ENCODE measurements at places on chromosomes 7 and 10.
A peak's percentile ranks its signal among the peaks of the same experiment; 100 is the strongest.

- DNase-seq: no peak
Observed at GRCh38 chr10:119084896-119085295, 4.3 kb upstream of the EIF3A start.

DNA sequence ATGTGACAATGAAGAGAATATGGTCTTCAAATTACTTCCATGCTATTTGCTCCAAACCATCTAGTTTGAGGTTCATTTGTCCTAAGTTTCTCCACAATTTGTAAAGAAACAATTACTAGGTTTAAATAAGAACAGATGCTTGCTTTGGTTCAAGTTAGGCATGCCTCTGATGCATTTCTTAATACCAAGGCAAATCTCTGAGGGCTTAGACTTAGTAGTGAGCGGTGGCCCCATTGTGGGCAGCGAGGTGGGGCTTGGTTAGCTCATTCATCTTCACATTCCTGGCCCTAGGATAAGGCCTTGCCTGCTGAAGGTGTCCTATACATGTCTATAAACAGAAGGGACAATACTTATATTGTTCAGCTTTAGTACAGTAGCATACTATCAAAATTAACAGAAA lies 52.4 kb upstream of the RHEB start:
- no peak for DNase-seq

- no peak for DNase-seq
Observed at GRCh38 chr7:155660758-155661093, 16.3 kb downstream of the RBM33 start.

GRCh38 chr10:17548770-17549169 lies 68.4 kb downstream of the HACD1 start:
- no peak for DNase-seq

DNA sequence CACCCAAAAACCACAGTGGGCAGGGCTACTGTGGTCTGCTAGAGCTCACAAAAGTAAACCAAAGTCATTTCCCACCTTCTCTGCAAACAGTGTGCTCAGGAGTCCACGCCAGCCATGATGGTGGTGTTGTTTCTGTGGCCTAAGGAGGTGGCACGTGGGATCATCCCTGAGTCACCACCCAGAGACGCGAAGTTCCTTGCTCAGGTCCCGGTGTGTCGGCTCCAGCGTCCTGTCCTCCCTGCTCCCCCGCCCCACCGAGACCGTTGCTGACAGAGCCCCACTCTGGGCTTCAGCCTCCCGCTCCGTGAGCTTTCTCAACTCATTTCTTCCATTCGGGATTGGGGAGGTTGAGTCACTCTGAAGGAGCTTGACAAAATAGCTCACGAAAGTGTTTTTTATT lies 118.7 kb downstream of the NPTX2 start:
- no peak for DNase-seq

DNA sequence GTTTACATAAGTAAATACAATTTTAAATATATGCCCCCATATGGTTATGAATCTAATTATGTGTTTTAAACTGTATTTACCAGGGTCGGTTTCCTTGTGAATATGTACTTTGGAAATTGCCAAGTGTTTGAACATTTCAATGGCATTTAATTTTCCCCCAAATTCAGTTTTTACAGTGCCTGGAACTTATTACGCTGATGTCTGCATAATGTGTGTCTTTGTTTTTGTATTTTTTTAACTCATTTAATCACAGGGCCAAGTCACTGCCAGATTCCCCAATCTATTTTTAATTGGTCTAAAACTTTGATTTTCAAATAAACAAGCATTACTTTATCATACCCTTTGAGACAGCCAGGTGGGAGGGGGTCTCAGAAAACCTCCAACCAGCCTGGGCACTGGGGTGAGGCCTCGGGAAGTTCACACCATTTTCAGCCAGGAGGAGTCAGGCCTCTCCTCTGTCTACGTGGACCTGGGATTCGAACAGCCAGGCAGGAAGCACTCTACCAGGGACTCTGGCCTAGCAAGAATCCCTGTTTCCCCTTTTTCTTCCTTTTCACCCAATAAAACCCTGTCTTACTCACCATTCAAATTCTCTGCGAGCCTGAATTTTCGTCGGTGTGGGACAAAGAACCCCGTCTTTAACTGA lies 151.5 kb upstream of the COL1A2 start:
- no peak for DNase-seq

DNA sequence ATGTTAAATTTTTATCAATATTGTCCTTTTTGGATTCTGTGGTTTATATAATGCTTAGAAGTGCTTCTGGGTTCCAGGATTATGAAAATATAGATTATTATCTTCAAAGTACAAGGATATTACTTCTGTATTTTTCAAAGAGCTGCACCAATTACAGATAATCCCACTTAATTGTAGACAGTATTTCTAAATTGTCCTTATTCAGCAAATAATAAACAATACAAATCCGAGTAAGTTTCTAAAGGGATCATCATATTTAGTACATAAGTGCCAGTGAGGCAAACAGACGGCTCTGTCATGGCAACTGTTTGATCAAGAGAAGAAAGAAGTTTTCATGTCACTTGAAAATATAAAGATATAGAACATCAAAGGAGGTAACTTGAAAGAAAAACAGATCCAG lies 19.2 kb downstream of the ANKMY2 start:
- no peak for DNase-seq

DNA sequence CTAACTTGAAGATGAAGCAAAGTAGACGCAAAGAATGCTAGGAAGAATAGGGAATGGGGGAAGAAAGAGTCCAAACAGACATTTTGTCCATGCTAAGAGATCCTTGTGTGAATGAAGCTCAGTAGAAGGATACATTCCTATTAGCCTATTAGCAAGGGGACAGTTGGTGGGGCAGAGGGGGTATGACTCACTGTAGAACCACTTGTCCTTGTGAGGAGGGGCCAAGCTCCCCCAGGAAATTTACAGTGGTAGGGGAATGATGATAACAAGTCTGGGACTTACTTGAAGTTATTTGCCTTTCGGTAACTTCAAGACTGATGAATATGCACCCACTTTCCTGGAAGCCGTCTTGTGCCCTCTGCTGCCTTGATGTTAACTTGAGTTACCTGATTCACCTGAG lies 17.2 kb upstream of the SYPL1 start:
- no peak for DNase-seq

DNA sequence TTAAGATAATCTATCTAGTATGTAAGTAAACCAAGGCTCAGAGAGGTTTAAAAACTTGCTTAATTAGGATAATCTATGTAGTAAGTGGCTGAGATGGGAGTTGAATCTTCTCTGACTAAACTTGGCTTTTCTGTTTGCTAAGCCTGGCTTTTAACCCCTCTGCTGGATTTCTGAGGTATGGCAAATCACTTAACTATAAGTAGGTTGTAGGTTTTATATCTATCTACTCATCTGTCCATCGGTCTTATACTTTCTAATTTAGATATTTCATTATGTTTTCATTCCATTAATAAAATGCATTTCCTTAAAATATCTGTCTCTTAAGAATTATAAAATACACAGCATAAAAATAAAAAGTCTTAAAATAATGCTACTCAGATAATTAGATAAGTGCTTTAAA lies 59.4 kb downstream of the ST7 start:
- DNase-seq: no peak

DNA sequence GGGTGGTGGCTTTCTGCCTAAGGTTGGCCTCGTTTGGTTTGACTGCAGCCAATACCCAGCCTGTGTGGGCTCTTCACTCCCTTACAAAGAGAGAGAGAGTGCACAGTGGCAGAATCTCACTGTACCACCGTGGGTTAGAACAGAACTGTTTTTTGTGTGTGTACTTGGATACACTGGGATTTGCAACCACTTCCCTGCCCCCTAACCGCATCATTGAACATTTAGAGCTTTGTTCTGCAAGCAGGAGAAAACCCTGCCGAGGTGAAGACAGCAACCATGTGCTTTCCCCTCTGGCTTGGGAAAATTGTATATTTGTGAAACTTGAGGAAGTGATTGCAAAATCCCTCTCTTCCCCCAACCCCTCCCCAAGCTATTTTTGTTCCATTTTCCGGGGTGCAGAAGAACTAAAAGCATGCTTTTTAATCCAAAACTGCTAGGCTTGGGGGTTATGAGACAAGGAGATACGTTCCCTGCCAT lies 201.2 kb downstream of the TCF7L2 start:
- no peak for DNase-seq

DNA sequence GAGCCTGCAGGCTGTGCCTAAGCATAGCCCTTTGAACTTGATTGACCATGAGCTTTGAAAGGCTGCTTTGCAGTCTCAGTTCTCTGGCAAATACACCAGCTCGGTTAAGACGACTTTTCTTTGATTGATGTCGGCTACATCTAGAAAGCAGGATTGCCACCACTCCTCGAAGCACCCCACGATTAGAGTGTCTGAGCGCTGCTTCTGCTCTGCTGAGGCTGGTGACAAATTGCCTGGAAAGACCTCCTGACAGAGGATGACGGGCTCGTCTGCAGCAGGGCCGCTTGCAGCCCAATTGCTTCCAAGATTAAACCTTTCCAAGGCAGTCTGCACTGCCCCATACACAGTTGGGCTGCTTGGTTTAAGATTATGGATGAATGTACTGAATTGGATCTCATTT lies 182.0 kb downstream of the CUX1 start:
- DNase-seq: no peak

DNA sequence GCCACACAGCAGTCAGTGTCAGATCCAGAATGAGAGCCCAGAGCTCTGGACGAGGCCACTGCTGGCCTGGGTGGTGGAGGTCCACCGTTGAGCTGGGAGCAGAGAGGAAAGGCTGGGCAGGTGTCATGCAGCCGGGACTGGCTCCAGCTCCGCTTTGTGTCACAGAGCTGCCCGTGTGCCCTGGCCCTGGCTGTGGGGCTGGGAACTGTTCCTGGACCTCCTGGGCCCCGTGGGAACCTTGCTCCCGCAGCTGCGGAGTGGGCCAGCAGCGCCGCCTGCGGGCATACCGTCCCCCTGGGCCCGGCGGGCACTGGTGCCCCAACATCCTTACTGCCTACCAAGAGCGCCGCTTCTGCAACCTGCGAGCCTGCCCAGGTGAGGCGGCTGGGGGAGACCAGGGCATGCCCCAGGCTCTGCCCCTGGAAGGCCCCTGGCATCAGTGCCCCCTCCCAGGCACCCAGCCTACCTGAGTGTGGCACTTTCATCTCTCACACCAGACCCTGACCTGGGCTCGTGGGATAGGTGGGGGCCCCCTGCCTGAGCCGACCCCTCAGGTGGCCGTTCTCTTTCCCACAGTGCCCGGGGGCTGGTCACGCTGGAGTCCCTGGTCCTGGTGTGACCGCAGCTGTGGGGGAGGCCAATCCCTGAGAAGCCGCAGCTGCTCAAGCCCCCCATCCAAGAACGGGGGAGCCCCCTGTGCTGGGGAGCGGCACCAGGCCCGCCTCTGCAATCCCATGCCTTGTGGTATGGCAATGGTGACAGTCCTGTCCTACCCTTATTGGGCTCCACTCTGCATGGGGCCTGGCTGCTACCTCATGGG lies 18.8 kb upstream of the ZNF862 start:
- no peak for DNase-seq

DNA sequence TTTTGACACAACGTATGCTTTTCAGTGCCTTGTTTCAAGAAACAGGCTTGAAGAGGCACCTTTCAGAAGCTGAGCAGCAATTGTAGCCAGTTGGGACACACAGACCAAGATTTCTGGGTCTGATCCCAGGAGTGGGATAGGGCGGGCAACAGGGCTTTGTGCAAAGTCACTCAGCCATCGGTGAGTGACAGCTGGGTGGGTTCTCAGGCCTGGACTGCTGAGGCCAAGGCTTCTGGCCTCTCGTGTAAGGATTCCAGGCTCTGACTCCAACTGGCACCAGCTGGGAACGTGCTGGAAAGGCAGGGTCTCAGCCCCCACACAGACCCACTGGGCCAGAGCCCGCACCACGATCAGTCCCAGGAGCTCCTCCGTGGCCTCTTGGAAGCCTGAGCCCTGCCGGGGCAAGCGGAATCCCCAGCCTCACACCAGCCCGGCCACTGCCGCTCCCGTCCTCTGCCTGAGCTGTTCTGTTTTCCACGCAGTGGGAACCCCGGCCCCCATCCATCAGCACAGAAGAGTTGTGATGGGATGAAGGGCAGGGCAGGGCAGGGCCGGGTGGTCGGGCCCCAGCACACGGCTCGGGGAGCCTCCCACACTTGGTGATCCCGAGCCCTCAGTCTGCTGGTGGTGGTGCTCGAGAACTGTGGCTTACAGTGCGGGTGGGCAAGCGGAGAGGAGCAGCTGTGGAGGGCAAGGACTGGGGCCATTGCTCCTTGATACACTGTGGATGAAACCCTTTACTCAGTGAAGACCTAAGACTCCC lies 46.8 kb downstream of the VIPR2 start:
- peak; percentile 80 for DNase-seq

GRCh38 chr7:101869026-101869900 lies 51.8 kb downstream of the CUX1 start:
- no peak for DNase-seq

DNA sequence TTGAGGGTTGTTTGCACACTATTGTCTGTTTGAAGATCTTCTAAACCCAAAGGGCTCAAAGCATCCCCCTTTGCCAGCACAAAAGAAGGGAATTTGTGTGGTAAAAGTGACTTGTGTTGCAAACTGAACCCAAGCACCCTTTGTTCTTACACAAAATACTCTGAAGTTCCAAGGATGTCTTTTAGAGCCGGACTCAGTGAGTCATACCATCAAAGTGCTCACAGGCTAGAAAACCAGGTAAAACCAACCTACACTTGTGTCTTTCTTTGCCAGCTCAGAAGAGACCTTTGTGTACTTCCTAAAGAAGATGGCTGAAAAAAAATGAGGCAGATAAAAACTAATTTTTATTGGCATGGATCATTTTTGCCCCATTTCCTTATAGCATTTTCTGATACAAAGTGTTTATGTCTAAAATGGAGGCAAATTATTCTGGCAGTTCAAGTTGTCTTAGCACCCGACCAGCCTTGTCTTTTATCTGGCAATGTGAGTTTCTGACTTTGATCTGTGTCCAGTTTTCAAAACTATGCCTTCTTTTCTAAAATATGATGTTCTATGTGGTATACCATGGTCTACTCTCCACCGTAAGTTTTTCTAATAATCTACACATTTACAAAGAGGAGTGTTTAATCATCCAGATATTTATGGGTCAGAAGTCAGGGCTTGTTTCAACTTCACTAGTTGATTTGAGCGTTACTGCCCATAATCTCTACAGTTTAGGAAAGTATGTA lies 128.4 kb upstream of the FZD1 start:
- DNase-seq: no peak

DNA sequence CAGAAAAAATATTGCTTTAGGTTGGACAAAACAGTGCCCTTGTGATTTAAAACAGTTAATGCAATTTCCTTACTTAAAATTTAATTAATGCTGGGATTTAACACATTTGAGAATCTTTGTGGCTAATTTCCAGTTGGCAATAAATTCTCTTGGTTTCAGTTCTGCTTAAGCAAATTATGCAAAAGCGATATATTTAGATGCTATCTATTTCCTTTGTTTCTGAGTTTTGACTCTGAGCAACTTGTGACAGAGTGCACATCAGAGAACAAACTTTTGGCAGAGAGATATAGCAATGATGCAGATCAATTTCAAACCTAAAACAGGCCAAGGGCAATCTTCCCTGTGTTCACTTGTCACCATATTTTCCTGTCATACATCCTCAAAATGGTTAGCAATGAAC lies 933.6 kb upstream of the ZWINT start:
- DNase-seq: no peak

GRCh38 chr7:105635197-105635596 lies 53.9 kb upstream of the EFCAB10 start:
- DNase-seq: no peak

- no peak for DNase-seq
Observed at GRCh38 chr7:124397134-124397533, 364.3 kb upstream of the TMEM229A start.
